GM12892 (cell line): ENCODE measurements at places on chromosomes 2 and 18.

DNA sequence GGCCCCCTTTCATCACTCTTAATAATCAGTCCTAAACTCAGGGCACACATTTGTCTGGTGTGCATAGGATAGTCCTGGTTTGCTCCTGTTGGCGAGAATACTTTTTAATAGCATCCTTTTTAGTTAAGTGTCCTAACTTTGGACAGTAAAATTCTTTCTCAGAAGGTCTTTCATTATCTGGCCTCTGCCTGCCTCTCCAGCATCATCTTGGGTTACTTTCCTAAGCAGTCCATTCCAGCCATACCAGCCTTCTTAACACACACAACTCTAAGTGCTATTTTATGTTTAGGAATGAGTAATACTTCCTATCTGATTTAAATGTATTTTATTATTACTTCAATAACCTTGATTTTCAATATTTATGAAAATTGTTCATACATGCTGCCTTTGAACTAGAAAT lies 151.0 kb downstream of the ACOXL start:
- no peak for DNase-seq

GRCh38 chr2:205878999-205879762 lies 196.9 kb downstream of the NRP2 start:
- no peak for DNase-seq

DNA sequence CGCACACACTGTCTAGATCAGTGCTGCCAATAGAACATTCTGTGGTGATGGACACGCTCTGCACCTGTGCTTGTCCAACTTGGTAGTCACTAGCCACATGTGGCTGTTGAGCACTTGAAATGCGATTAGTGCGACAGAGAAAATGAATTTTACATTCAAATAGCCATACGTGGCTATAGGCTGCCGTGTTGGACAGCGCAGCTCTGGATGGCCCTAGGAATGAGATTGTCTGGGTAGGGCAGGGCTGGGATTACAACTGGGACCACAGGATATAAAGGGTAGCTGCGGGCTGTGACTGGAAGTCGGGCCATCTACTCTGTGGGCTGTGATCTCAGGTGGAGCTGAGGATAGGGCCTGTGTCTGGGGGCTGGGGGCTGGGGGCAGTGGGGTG lies 5.2 kb downstream of the ASIC4 start:
- no peak for DNase-seq

DNA sequence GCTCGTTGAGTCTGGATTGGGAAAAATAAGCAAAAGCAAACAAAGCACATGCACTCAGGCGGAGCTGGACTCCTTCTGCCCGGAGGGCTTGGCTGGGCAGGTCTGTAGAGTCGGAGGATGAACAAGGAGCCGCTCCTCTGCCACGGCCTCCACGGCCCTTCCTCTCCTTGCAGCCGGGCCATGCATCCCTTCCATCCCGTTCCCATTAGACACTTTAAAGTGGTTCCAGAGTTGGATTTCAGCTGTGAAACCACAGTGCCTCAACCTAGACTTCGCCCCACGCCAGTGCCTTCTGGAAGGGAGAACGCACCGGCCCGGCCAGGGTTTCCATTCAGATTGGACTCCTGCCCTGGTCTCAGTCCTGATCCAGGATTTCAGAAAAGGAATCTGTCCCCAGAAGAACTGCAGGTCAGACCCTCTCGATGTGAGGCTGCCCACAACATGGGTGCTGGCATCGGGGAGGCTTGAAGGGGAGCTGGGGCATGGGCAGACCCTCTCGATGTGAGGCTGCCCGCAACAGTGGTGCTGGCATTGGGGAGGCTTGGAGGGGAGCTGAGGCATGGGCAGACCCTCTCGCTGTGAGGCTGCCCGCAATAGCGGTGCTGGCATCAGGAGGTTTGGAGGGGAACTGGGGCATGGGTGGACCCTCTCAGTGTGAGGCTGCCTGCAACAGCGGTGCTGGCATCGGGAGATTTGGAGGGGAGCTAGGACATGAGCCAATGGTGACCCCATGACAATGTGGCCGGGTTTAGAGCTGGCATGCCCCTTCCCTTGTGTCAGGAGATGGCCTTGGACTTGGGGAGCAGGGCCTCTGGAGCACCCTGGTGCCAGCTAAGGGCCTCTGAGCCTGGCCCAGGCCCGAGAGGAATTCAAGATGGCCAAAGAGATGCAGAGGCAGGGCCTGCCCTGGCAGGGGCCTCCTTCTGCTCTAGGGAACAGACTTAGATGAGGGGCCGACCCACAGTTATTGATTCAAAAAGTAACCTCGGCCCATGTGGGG lies 304.5 kb downstream of the NDUFA10 start:
- DNase-seq, result no peak

DNA sequence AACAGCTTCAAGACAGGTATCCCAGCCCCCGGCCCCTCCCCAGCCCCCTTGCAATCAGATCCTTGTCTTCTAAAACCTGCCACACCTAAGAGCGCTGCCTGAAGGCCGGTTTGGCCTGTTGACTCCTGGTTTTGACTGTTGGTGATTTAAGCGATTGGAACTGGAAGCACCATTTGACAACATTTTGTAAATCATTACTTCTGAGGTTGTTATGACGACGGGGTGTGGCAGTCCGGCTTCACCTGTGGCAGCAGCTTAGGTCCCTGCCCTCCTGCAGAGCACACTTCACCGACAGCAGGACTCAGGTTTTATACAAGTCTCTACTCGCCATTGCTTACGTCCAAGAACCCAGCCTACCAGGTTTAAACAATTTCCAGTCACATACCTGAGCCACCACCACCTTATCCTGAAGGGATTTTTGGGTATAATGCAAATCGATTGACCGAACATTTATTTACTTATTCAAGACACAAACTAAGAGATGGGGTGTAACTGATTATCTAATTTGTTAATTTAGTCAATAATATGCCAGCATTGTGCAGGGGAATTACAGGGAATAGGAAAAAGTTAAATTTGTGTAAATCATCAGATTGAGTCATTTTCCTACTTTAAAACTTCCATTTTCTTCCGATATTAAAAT lies 707 bp upstream of the DGUOK start:
- DNase-seq, result no peak

GRCh38 chr2:235752846-235753245 lies 259.0 kb downstream of the AGAP1 start:
- no peak for DNase-seq

DNA sequence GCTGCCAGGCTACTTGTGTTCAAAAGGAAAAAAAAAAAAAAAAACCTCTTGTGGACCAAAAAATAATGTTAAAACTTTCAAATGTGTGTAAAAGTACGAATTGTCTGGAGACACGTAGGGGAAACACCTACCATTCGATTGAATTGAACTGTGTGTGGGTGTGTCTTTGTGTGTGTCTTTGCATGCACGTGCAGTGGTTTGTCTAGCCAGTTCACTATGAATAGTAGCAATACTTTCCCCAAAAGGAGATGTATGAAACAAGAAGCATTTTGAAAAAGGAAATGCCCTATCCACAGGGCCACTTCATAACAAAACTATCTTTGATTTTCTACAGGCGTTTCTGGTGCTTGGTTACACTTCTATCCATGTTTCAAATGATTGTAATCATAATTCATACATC lies 186.8 kb downstream of the RPRM start:
- no peak for DNase-seq

DNA sequence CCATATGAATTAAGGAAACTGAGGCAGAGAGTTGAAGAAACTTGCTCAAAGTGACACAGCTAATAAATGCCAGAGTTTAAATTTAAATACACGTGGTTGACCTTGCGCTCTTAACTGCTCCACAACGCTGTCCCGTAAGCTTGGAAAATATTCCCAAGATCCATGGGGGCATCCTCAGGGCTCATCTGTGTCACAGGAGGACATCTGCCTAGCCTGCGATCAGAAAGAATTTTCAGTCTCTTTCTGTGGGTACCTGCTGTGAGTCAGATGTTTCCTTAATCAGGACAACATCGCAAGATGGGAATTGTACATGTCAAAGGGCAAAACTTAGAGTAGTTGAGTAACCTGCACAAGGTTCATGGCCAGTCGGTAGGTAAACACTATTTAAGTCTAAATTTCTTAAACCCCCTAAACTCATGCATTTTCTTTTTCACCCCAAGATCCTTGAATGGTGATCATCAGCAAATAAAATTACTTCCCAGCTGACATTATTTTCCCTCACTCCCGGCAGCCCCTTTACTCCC lies 1.4 kb downstream of the CMPK2 start:
- DNase-seq, result no peak

- DNase-seq, result no peak
These were observed 664.9 kb downstream of the METTL4 start for GRCh38 chr18:1906421-1906820.

GRCh38 chr2:11100976-11101375 lies 54.3 kb upstream of the SLC66A3 start:
- no peak for DNase-seq

- DNase-seq, result no peak
These were observed 35.4 kb upstream of the ARMC9 start for GRCh38 chr2:231163011-231163410.

- DNase-seq, result no peak
These were observed 429.8 kb downstream of the TGIF1 start for GRCh38 chr18:3879836-3880120.

DNA sequence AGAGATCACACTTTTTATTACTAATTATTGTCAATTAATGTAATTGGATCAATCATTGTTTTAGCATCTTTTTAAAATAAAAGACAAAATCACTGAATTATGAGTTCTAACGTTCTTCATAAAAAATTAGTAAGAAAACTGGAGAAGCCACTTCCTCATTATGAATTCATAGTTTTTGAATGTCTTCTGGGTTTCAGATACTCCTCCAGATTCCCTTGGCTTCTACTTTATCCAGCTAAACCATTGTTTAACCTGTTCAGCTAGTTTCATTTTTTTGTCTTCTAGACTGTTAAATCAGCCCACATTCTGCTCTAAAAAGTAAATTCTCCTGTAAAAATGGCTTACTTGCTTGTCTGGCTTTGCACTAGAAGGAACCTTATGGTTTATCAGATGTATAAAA lies 753.4 kb upstream of the ACVR2A start:
- no peak for DNase-seq

DNA sequence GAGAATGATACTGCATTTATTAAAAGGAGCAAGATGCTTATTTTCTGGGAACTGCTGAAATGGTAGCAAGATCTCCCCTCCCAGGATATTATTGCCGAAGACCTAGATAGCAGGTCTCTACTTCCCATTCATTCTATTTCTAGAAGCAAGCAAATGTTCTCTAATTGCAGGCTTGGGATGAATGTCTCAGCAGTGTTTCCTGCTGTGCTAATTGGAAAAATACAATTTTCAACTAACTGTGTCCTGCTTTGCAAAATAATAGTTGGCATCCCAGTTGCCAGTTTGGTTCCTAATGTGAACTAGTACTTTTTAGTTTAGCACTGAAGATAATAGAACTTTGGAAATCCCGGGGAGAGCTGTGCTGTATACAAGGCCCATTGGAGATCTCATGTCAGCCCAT lies 26.1 kb downstream of the SLC20A1 start:
- no peak for DNase-seq

- DNase-seq, result no peak
These were observed 64.1 kb upstream of the LCLAT1 start for GRCh38 chr2:30382995-30383394.

DNA sequence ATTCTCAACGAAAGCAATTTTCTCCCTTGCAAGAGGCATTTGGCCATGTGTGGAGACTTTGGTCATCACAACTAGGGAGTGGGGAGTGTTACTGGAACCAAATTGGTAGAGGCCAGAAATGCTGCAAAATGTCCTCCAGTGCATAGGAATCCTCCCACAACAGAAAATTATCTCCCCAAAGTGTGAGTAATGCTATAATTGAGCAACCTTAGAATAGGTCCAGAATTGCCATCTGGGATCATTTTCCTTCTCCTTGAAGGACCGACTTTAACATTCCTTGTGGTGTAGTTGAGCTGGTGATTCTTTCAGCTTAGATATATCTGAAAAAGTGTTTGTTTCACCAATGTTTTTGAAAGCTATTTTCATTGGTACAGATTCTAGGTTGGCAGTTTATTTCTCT lies 111.2 kb upstream of the SMIM21 start:
- DNase-seq, result no peak

GRCh38 chr18:10317864-10318690 lies 136.4 kb upstream of the APCDD1 start:
- no peak for DNase-seq

DNA sequence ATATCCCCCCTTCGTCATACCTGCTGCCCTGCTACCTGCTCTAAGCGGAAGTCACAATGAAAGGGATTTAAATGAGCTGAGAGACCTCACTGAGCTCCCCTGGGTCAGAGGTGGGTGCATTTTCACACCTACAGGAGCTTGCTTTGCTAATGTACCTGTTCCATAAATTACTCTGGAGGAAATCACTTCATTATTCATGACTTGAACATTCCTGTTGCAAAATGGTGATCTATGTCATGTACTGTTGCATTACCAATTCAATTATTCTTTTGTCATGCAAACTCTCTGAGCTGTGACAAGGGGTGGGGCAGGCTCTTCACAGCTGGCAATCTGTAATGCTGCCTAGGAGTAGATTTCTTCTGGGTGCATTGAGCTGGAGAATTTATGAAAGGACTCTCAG lies 761.3 kb downstream of the TSN start:
- no peak for DNase-seq

DNA sequence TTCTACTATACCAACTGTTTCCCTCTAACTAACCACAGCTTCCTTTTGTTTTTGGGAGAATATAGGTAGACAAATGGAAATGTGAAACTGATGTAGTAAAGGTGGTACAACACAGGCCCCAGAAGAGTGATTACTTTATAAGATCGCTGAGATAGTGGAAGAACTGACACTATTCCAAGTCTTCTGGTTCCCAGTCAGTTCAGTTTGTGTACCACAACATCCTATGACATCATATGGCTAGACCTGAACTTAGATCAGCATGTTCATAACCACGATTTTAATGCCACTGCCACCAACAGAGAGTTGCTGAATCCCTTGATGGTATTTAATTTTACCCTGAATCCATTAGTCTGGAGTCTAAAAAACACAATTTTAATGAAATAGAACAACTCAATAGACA lies 328.9 kb downstream of the GPD2 start:
- no peak for DNase-seq

- no peak for DNase-seq
These were observed 269.4 kb upstream of the FBXO11 start for GRCh38 chr2:48175656-48176055.

- no peak for DNase-seq
These were observed 291.9 kb upstream of the SPRED2 start for GRCh38 chr2:65724336-65724735.

GRCh38 chr2:180205621-180206235 lies 198.6 kb upstream of the CWC22 start:
- no peak for DNase-seq

DNA sequence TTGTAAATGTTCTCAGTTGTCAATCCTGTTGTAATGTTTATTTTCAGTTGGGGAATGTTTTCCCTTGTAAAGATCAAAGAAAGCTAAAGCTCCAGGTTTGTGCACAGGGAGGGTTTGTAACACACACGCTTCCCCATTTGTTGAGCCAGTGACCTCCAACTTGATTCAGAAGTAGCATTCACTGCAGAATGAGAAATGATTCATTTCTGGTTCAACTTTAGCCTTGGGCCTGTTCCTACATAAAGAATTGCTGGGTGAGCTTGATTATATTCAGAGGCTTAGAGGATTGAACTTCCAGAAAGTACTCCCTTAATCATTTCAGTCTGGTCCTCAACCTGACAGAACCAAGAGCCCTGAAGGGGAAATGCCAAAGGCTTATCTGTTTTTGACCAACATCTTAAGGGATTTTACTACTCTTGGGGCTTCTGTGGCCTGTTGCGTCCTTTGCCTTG lies 70.6 kb upstream of the CAVIN2 start:
- no peak for DNase-seq

GRCh38 chr2:10276481-10277292 lies 26.0 kb upstream of the HPCAL1 start:
- DNase-seq, result no peak

GRCh38 chr2:201964631-201965206 lies 68.9 kb upstream of the FZD7 start:
- DNase-seq, result no peak
